ENCODE measurements at places on chromosomes 3 and 15.

DNA sequence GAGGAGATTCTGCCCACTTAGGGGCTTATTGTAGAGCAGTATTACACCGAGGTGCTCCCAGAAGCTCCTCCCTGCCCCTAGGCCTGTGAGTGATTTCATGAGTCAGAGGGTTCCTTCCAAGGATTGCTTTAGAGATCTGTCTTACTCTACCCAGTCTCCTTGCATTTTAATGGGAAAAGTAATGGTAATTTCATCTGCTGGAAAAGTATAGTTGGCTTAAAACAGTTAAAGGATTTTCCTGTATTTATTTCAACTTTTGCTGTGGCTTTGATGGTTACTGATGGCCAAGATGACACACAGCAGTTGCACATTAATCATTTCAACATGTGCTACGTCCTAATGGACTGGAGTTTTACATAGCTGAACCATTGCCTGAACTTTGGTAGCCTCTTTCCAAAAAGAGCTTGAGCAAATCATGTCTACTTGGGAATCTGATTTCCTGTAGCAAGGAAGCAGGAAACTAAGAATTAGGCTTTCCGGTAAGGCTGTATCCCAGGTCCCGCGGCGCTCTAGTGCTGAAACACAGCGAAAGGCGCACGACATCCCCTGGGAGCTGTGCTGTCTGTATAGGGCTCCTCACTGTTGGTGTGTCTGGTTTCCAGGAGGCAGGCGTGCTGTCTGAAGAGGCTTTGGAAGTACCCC lies 9.2 kb upstream of the PGPEP1L start:
- DNase-seq = no peak

DNA sequence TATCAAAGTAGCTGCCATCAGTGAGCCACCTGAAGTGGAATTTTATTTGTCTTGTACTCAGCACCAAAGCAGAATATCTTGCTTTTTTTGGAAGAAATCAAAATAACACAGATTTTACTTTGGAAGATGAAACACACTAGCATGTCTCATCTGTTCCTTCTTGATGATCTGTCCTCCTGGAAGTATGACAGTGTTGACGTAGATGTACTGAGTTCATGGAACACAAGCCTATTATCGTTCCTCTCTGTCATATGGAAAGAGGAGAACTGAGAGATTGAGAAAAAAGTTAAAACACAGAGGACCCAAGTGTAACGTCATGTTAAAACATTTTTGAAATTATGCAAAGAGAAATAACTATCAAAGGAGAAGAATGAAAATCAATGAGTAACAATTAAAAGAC lies 340.2 kb downstream of the ROBO2 start:
- no peak for DNase-seq

DNA sequence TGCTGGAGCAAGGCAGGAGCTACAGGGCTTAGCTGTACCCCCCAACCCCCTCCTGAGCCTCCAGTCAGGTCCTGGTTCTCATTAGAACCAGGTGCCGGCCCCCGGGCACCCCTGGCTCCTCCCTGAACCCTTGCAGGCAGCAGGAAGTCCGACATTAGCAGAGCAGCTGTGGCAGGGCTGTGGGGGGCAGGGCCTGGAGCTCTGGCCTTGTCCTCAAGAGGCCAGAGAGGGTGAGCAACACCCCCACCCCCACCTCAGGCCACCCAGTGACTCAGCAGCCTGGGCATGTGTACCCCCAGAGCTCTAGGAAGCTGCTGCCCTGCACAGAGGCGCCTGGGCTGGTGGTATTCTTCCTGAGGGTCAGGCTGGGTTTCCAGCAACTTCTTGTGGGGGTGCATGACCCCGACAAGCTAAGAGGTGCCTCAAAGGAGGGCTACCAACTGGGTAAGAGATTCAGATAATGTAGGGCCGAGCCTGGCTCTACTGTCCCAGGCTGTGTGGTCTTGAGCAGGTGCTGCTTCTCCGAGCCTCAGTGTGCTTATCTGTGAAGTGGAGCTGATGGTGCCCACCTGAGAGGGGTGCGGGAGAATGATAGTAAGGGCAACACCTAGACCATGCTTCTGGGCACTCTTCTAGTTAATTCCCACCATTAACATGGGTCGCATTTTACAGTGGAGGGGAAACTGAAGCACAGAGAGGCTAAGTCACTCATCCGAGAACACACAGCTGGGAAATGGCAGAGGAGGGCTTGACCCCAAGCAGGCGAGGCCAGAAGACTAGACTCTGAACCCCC lies 16.0 kb downstream of the H1-8 start:
- no peak for DNase-seq

DNA sequence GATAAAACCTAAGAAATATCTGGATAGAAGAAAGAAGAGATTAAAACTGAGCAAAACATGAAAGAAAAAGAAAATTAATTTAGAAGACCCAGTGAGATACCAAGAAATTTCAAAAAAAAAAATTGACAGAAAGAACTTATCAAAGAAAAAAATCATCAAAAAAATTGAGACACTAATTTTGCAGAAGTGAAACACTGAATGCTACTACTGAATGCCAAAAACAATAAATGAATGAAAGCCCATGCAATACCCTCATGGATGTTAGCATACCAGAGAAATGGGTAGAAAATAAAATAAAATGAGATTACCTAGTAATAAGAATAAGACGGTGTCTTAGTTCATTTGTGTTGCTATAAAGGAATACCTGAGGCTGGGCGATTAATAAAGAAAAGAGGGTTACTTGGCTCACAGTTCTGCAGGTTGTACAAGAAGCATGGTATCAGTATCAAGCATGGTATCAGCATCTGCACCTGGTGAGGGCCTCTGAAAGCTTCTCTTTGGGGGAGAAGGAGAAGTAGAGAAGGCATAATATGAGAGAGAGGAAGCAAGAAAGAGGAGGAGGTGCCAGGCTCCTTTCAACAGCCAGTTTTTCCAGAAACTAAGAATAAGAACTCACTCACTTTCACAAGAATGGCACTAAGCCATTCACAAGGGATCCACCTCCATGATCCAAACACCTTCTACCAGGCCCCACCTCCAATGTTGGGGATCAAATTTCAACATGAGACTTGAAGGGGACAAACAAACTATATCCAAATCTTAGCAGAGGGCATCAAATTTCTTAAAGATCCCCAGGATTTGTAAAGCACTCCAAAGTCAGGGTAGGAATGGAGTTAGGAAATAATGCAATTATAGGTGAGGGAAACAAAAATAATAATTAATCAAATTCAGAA lies 73.2 kb downstream of the BTLA start:
- DNase-seq = no peak

- DNase-seq = no peak
Measured at GRCh38 chr15:79431636-79432344, at the start of gene MINAR1. Gene MINAR1 (plus strand): TSS chr15:79432336. CDS start chr15:79456148, 23,812 bp downstream.

GRCh38 chr3:184741798-184742675 lies 30.2 kb upstream of the MAGEF1 start:
- no peak for DNase-seq

- DNase-seq = no peak
Measured at GRCh38 chr3:16013568-16013967, 160.9 kb upstream of the GALNT15 start.

GRCh38 chr3:107650788-107651187 lies 128.0 kb downstream of the BBX start:
- DNase-seq = no peak

GRCh38 chr15:89115547-89115946 lies 27.3 kb downstream of the ABHD2 start:
- no peak for DNase-seq

- DNase-seq = no peak
Measured at GRCh38 chr3:72999951-73000350, 3.3 kb downstream of the PPP4R2 start.

DNA sequence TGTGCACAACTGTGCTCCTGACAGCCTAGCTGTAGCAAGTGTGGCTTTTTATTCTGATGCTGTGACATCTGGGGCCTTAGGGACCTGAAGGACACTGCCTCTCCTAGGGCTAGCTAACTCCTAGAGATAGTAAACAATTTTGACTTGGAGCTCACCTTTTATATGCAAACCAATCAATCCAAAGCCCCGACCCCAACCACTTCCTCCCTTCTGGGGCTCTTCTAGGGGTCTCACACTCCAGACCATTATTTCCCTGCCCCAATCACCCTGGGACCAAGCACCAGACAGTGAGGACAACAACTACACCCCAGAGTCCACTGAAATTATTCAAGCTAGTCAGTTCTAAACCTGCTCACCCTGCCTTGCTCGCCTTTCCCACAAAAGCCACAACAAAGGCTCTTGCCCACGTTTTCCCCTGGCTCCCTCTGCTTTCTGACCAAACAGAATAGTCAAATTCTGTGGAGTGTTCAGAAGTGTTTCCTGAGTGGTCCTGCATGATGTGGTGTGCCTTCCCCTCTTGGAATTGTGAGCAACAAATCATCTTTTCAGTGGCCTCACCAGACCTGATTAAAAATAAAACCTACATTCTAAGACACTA lies 84.2 kb upstream of the WNT5A start:
- no peak for DNase-seq

DNA sequence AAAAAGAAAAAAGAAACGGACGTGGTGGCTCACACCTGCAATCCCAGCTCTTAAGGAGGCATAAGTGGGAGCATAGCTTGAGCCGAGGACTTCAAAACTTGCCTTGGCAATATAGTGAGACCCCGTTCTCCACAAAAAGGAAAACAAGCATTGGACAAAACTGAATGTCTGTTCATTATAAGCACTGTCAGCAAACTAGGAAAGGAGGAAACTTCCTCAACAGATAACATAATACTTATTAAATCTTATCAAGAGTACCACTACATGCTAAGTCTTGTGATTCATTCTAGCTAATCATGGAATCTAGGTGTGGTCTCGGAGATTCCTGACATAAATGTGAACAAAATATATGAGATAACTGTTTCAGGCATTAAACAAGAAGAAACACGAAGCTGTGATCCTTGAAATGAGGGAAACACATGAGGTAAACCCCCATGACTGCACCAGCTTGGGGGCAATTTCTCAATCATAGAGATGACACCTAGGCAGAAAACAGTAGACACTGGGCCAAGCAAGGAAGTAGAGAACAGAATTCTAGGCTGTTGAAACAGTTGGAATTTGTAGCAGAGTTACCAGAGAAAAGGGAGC lies 33.3 kb downstream of the TRPM7 start:
- DNase-seq = no peak

DNA sequence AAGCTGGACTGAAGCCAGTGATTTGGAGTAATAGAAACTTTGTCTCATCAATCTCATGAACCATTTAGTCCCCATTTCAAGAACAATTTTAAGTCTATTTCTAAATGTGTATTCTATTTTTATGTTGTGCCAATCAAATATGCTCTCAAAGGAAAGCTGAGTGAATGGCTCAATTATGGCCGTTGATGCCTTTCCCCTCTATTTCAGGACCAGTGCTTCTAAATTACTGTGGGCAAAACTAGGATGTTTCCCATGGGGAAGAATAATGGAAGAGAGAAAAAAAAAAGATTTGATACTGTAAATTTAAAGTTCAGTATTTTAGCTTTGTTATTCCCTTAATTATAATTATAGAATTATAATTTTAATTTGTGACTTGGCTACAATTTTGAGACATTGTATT lies 110.1 kb downstream of the CADM2 start:
- DNase-seq = no peak

GRCh38 chr15:75884041-75884440 lies 19.6 kb upstream of the FBXO22 start:
- DNase-seq = no peak

DNA sequence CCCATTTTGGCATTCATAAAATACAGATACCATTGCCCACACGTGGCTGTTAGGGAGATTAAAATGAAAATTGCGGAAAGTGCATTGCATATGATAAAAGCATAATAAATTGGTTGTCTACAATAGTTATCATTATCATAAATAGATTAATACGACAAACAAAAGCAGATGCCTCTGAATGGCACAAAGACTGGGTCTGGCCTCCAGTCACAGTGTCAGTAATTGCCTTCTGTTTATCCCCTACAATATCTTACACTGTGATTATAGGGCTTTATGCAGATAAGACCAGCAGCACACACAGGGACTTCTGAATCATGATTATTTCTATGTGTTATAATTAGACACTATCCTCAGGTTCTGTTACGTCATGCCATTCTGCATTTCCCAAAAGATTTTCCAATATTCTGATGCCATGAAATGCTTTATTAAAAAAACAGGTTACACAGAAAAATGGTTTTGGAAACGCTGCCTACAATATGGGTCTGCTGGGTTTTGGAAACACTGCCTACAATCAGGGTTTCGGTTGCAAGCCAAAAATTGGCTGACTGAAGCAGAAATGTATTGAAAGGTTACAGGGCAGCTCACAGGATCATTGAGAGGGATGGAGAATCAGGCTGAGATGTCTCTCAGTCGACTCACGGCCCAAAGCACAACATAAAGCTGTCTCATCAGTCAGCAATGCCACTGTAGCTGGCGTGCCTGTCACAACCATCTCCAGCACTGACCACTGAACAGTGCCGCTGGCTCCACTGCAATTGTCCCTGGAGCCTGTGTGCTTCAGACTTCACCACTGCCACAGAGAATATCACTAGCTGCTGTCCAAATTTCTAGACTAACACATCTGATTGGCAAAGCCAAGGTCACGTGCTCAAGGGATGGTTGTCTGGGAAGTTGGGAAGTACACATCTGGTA lies 248.1 kb downstream of the ERC2 start:
- DNase-seq = no peak

GRCh38 chr3:69690-70089 lies 126.9 kb upstream of the CHL1 start:
- DNase-seq = no peak

DNA sequence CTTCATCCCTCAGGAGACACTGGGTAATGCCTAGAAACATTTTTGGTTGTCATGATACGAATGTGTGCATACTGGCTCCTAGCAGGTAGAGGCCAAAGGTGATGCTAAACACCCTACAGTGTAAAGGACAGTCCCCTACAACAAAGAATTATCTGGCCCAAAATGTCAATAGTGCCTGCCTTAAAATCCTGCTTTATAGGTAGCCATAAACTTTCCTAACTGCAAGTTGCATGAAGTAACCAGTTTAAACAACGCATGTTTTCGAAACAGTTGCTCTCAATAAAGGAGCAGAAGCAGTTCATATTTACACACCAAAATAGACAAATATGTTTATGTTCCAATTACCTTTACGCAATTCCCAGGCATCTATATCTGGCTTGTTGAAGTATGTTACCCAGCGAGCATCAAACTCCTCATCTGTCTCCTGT lies 9.1 kb downstream of the COX5A start:
- DNase-seq = no peak
